ENCODE measurements at places on chromosomes 4 and X.

DNA sequence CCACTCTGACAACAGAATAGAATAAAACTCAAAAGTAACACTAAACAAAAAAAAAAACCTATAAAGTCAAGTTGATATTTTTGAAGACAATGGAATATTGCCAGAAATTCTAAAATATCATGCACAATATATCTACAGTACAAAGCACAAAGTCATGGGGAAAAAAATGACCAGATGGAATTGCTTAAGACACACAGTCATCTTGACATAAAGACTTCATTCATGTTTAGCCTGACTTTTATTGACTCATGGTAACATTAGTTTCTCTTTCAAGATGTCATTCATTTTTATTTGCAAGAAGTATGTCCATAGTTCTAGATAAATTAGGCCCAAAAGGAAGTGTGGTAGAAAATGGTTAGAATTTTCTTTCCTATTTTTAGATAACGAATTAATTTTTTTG lies 259.1 kb downstream of the CAMK2D start:
- no peak for DNase-seq

DNA sequence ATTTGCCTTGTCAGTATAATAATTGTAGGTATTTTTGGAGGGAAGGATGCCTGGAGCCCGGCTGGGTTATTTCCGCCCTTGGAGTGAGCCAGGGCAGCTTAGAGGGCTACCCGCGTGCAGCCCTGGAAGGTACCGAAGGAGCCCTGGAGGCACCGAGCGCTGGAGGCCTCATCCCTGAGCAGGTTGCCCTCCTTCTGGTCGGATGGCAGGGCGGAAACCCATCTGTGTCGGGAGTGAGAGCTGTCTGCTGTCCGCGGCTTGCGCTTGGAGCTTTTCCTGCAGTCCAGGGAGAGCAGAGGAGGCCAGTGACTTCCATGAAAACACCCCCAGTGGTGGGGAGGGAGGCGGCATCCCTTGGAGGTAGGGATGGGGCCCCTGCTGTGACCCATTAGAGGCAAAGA lies 122.1 kb downstream of the TBL1X start:
- DNase-seq: no peak

DNA sequence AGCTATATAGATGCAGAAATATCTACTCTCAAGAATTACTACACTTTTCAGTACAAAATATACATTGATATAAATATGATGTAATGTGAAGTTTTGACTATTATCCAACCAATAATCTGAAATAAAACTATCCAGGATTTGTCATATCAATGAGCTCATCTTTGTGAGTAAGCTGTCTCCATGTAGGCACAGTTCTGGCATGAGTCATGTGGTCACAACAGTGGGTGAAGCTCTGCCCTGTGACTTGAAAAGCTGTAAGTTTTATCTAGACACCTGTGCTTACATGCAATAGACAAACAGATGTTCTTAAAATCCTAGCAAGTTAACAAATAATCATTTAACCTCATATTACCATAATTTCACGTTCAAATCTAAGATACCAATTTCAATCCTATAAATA lies 192.7 kb downstream of the GABRG1 start:
- DNase-seq: no peak

- no peak for DNase-seq
Measured at GRCh38 chrX:48490661-48491060, 14.7 kb downstream of the FTSJ1 start.

DNA sequence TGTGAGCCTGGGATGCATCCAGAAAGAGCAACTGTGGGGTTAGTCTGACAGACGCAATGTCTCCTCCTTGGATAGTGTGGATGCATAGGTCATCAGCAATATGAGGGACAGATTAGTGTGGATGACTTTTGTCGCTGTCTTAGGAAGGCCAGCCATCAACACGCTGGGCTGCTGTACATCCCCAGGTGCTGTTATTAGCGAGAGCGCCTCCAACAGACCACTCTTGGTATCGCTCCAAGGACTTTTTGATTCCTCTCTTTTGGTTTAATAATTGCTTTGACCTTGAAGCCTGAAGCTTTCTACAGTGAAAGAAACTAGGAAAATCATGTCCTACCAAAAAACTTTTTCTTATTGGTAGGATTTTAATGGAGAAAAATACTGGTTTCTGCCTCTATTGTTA lies 76.7 kb downstream of the TMEM131L start:
- DNase-seq: no peak

DNA sequence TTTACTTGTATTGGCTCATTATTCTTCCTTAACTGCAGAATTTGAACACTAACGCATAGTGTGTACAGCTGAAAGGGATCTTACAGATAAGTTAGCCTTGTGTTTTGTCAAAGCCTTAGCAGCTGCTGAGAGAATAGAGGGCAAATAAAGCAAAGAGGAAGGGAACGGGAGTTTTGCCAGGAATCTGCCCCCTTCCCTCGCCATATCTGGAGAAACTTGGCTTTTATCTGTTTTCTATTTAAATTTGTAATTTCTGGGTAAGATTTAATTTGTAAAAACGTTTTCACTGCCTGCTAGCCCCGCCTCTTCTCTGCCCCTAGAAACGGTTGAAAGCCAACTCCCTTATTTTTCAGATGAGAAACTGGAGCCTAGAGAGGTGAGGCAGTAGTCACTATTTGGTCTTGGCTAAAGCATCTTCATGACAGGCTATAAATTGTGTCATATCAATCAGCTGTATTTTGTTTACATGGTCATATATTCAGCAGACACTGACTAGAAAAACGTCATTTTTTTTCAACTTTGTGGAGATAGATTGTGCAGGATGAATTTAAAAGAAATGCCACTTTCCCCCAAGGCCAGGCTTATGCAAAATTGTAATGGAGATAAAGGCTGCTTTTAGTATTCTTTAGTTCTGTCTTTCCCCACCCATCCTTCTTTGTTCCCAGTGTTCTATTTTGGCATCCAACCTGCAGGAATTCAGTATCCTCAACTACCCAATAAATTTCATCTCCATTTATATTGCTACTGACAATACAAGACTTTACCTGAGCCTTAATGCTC lies 319.4 kb downstream of the SH2D1A start:
- DNase-seq: no peak

- no peak for DNase-seq
Measured at GRCh38 chrX:101483705-101484104, 1.6 kb upstream of the ARMCX4 start.
